ENCODE measurements at places on chromosomes 7 and 10.

DNA sequence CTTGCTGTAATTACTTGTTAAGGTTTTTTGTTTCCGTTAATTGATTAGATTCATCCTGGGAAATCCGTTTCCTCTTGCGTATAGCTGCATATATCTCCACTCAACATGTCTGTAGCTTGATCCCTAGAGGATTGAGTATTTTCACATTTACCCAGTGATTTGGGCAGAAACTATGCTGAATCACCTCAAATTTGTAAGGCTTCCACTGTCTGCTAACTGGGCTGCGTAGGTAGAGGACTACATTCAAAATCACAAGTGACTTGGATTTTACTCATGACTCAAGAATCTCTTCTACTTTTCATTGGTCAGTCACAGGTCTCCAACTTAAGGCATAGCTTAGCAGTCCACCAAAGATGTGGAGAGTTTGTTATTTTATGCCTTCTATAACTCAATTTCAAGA, 141.8 kb downstream of the POLR1F start:
- no peak for DNase-seq

- DNase-seq: no peak
Measured at GRCh38 chr7:115953592-115954255, 76.8 kb downstream of the TFEC start.

DNA sequence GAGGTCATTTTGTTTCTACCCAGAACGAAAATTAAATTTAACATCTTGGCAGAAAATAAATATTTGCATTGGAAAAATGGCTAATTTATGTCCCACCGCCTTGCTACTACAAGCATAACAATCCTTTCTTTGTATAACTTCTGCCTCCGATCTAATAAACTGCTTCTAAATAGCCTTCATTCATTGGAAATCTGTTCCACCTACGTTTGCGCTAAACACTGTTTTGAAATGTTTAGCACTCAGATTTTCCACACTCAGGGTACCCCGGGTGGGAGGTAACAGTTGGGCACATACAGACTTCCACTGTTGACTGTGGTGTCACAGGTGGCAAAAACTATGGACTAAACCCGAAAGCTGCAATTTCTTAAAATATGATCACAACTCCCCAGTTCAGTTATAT, 96.4 kb downstream of the FGFR2 start:
- no peak for DNase-seq

GRCh38 chr7:138407792-138408191, 52.3 kb upstream of the TRIM24 start:
- no peak for DNase-seq

DNA sequence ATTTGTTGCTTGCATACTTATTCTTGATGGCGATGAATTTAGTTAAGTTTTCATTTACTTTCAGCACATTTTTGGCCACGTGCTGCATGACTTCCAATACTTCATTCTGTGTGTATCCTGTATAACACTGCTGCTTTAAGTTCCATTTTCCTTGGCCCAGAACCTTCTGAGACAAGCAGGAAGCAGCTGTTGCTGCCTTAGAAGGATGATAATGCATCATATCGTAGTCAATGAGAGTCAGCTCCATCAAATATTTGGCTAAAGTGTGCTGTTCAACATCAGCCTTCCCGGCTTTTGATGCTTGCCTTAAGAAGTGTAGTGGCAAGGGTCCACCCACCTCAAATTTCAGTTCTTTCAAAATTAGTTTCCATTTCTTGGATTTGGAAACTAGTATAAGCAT, 59.2 kb upstream of the GLCCI1 start:
- no peak for DNase-seq

- no peak for DNase-seq
Measured at GRCh38 chr10:69965919-69966662, 86.6 kb upstream of the MACROH2A2 start.

- peak; percentile 84 for DNase-seq
Measured at GRCh38 chr10:100370714-100371481, 23.9 kb downstream of the SCD start.

- DNase-seq: no peak
Measured at GRCh38 chr7:31023877-31024276, 28.2 kb upstream of the ADCYAP1R1 start.

- no peak for DNase-seq
Measured at GRCh38 chr10:80168162-80168511, 35.6 kb downstream of the PLAC9 start.

- no peak for DNase-seq
Measured at GRCh38 chr10:53025172-53025711, 252.7 kb upstream of the MBL2 start.

GRCh38 chr7:79361214-79361613, 92.3 kb downstream of the MAGI2 start:
- DNase-seq: no peak

All from hippocampal formation (tissue), 2 donors.